ENCODE measurements at places on chromosomes 6 and 20. TPM values are rescaled to one million over a fixed set of nuclear protein-coding genes. Genes with fewer than 3 reads are reported as not detected.

CD40 gene
- 10.9 TPM for total RNA-seq

ULBP2 gene
- 1.4 TPM for total RNA-seq

PTCHD4 gene
- total RNA-seq: 13.3 TPM

AP5S1 gene
- total RNA-seq: 21.5 TPM

NPEPL1 gene
- 17.6 TPM for total RNA-seq

DNA sequence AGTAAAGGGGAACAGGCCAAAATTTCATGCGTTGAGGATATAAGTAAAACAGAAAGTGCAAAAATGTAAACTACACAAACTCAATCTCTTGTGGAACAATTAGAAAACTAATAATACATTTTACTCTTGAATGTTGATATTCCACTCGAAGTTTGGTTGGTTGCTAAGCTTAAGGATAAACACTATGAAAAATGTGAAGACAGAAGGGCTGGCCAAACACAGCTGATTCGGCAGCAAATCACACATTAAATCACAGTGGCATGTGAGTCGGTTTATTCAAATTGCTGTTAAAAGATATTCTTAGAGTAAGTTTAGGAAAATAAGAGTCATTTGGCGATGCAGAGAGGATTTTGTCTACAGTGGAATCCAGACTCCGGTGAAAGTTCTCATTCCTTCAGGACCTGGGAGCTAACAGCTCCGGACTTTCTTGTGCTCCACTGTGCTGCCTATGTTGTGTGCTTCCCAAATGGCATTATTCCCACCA, 1.4 kb upstream of the EPM2A start:
- no peak for DNase-seq

- DNase-seq: peak; percentile 76
Observed at GRCh38 chr6:108133594-108134179, 32.1 kb upstream of the NR2E1 start.

- peak; percentile 44 for DNase-seq
Observed at GRCh38 chr6:34331371-34332050, 61.0 kb downstream of the NUDT3 start.

GRCh38 chr20:29740951-29741593, 1516.4 kb upstream of the DEFB115 start:
- DNase-seq: no peak

DNA sequence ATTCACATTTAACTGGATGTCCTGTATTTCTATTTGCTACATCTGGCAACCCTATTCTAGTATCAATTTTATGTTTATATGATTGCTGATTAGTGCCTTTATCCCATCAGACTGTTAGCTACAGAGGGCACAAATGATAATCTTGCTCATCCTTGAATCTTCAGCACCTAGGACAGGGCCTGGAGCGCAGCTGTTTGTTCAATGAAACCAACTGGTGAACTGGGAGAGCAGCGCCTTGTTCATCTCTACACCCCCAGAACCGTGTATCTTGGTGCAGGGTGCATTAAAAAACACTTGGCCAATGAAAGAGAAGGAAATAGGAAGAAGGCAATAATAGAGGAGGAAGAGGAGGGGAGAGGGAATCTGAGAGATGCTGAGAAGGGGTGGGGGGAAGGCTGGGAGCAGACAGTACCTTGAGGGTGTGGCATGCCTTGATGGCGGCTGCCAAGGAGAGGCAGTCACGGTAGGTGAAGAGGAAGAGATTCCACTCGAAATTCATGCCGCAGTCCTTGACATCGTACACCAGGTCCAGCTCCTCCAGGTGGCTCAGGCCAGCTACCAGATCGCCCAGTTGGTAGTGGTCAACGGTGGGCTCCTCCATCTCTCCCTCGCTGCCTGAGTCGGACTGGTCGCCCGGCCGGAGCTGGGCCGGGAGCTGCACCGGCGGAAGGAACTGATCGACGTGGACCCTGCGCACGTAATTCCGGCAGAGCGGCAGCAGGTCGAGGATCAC, 15.5 kb downstream of the TMEM151B start:
- no peak for DNase-seq

DNA sequence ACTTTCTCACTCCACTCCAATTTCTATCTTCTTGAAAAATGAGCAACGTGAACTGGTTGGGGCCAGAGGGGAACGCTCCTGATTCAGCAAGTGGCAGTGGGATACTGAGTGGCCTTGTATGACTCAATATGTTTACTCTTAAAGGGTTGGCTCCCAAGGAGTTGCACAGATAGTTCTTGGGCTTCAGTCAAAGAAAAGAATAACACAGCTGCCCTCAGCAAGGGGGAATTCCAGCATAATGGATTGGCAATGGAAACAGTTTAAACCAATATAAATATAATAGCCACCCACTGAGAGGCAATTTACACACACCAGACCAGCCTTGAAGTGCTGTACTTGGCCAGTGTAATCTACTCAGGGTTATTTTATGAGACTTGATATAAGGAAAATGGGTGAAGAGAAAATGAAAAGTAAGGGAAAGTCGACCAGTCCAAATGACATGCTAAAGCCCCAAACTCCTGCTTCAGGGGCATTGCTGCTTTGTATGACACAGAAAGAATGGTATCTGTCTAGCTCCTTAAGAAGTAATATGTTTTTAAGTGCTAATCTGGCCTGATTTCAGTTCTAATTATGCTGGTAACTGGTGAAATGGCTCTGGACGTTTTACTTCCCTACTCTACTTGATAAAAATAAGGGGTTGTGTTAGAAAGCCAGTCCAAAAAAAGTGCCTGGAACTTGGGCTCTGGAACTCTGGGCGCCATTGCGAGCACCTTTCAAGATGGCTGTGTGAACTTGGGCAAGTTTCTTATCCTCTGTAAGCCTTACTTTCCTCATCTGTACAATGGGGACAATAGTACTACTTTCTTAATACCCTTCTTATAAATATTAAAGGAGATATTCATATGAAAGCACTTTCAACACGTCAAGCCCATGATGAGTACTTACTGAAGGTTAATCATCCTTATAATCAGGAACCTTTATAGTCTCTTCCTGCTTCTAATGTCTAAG, 712.9 kb upstream of the MAP3K7 start:
- DNase-seq: no peak

GRCh38 chr20:43955750-43956191, 41.1 kb downstream of the TOX2 start:
- no peak for DNase-seq

DNA sequence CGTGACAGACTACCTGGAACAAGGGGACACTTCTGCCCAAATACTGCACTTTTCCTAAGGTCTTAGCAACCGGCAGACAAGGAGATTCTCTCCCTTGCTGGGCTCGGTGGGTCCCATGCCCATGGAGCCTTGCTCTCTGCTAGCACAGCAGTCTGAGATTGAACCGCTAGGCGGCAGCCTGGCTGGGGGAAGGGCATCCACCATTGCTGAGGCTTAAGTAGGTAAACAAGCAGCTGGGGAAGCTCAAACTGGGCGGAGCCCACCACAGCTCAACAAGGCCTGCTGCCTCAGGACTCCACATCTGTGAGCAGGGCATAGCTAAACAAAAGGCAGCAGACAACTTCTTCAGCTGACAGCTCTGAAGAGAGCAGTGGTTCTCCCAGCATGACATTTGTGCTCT, 87.8 kb upstream of the ASCC3 start:
- no peak for DNase-seq

- no peak for DNase-seq
Observed at GRCh38 chr20:32366380-32366779, 8.2 kb downstream of the ASXL1 start.

- peak; percentile 67 for DNase-seq
Observed at GRCh38 chr6:132279592-132280139, 121.6 kb downstream of the MOXD1 start.
